ENCODE measurements at places on chromosomes 2 and 18.

DNA sequence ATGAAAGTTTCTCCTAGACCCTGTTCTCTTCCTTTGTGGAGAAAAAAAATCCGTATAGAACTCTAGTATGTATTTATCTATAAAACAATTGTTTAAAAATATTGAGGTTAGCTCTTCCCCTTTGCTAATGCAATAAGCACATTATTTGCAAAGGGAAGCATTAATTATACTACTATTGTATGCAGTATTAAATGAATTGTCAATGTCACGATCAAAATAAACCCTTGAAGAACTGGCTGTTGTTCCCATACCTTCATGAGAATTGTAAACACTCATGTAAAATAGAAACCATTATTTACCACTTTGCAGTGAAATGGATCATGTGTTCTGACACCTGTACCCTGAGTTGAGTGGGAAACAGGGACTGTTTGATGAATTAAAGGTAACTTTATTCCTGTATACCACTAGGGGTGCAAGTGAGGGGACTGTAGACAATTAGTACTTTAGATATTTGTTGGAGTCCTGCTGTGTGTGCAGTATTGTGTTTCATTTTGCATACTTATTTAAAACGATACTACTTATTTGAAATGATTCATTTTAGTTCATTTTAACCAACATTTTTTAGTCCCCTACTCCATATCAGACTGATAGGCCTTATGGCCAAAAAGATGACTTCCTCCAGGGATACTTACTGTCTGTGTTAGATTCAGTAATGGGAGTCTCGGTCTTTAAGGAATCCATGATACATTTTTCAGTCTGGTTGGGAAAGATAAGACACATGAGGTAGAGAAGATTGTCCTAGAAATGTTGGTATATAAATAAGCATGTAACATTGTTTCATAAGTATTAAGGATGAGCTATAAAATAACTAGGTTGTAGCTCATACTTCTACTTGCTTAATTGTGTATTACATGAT lies 7.9 kb downstream of the PKP4 start:
- DNase-seq: no peak

GRCh38 chr2:12714391-12715221 lies 2.1 kb upstream of the TRIB2 start:
- DNase-seq: no peak

- DNase-seq: no peak
Observed at GRCh38 chr18:688323-688722, 24.1 kb downstream of the ENOSF1 start.

DNA sequence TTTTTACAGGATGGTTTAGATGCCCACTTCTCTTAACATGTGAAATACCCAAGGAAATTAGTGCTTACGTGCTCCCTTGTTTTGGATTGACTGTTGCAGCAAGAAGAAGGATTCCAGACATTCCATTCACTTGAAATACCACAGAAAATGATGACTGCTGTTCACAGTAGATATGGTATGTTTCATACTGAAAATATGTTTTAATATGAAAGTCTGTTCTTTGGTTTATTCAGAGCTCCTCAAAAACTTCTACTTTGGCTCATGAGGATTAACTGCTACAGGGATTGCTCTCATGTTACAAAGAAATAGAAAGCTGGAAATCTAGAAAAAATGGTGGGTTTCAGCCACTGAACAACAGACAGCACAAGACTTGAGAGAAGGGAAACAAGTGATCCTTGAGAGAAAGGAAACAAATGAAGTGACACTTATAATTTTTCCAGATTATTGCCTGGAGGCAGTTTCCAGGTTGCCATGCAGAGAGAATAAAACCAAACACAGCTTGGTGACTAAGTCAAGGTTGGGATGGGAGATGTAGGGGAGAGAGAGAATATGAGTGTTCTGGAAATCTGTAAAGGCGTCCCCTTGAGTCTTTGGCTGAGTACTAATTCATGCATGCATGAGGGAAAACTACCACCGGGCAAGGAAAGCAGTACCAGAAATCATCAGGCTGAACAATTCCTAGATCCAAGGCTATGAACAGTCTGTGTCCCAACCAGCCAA lies 348.1 kb downstream of the CLIP4 start:
- no peak for DNase-seq

DNA sequence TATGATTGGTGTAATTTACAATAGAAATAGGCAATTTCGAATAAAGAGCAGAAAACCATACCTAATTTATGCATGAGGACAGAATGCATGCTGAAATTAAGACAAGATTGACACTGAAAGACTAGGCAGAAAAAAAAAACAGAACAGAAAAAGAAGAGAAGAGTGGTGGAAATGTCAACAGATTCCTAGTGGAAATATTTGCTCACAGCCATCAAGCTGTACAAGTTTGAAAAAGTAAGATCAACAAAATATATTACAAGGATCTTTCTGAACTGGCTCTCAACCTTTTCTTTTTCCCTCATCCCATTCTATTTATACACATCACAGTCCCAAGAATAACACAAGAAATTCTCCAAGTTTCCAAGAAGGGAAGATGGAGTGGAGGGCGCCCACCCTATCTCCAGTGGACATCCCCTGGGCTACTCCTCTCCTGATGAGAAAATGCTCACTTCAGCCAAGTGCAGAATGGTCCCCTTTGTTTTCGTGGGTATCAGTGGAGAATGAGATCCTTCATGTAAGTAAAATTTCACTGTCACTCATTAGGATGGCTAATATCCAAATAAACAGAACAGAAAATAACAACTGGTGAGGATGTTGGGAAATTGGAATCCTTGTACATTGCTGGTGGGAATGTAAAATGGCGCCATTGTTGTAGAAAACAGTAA lies 51.0 kb upstream of the ZNF532 start:
- DNase-seq: no peak

DNA sequence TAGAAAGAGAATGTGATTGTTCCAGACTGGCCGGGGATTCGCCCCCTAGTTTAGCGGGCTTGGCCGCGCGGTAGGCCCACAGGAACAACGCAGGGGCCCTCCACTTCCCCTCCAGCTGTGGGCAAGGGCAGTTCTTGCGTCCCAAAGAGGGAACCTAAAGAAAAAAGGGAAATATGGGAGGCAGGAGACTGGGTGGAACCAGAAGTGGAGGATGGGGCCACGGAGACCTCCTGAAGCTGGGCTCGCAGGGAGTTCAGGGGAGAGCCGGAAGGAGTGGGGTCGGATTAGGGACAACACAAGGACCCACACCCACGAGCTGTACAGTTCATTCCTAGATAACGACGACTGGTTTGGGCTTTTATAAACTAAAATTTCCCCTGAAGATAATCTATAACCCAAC lies 18.2 kb downstream of the GNLY start:
- DNase-seq: no peak

DNA sequence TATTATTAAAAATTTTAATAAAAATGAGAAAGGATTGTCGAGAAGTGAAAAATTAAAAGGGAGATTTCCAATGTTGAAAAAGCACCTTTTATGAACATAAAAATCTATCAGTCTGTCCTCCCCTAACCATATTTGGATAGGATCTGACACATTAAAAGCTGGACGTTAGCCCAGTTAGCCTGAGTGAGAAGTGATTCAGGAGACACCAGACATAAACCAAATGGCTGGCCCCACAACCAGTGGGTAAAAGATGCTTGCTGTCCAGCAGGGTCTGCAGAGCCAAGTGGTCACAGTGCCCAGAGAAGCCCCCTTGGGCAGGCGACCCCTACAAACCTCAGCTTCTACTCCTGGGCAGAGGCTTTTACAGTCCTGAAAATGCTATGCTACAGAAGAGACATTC lies 253.8 kb upstream of the LYPD1 start:
- no peak for DNase-seq

GRCh38 chr18:75111760-75112159 lies 97.2 kb downstream of the PTGR3 start:
- DNase-seq: no peak

DNA sequence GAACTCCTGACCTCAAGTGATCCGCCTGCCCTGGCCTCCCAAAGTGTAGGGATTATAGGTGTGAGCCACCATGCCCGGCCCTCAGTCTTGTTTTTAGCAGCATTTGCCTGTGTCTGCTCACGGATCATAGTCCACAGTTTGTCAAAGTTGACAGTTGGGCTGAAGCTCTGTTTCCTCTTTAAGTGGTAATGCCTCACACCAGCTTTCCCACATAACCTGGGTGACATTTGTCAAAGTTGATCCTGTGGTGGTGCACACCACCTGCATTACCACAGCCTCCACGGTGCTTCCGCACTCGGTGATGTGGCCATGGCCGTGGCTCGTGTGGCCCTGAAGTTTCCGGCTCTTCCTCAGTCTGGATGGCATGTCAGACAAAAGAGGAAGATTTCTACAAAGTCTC lies 27.1 kb downstream of the RAB31 start:
- no peak for DNase-seq

DNA sequence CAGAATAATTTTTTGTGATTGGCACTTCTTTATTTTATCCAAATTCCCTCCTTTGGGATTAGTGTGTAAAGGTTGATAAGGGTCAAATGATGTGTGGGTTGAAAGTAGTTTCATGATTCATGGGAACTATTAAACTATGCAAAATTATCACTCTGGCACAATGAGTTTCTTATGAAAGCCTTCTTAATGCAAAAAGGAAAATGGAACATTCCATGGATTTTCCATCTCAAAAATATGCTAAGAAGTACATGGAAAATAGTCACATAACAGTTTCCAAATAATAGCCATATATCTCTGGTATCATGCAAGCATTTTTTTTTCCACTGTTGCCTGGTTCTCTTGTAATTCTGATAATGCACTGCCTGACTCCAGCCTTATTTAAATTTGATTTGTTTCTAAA lies 639.7 kb downstream of the NR4A2 start:
- DNase-seq: no peak

GRCh38 chr18:6591491-6591890 lies 138.0 kb upstream of the ARHGAP28 start:
- no peak for DNase-seq

DNA sequence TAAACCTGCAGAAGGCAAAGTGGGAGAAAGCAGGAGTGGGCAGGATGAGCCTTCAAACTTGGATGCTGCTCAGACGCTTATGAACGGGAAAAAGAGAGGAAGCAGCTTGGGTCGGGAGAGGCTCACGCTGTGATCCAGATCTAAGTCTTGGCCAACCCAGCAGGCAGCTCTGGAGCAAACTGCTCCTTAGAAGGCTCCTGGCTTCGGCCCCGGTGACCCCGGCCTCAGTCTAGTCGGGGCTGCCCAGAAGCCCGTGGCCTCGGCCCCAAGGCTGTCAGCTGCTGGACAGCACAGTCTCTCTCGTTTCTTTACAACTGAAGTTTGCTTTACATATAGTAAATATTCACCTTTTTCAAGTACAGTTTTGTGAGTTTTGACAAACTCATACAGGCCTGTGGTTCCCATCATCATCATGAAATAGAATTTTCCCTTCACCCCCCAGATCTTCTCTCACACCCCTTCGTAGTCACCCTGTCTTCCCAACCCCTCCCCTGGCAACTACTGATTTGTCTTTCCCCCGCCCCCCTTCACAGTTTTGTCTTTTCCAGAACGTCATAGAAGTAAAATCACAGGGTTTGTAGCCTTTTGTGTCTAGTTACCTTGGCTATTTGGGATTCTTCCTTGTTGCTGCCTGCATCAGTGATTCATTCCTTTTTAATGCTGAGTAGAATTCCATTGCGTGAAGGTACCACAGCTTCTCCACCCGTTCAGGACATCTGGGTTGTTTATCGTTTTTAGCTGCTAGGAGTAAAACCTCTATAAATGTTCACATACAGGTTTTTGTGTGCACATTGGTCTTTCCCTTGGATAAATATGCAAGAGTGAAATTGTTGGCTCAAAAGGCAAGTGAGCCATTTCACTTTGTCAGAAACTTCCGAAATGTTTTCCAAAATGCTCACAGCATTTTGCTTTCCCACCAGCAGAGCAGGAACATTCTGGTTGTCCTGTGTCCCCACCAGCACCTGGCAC lies 35.1 kb downstream of the MYO7B start:
- DNase-seq: no peak

DNA sequence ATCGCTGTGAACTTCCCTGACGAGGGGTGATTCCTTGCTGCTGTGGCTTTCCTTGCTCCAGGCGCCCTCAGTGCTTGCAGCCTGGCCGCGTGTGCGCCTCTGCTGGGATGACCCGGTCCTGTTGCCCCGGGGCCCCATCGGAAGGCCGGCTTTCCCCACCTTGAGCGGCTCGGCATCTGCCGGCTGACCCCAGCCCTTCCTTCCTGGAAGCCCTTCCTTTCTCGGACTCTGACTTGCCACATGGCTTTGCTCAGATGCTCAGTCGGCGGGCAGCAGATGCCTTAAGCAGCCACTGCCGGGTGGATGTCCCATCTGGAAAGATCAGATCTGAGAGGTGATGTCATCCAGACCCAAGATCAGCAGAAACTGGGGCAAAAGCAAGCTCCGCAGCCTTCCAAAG lies 100.5 kb upstream of the ODC1 start:
- no peak for DNase-seq

GRCh38 chr2:236169151-236169721 lies 1.1 kb upstream of the GBX2 start:
- no peak for DNase-seq

GRCh38 chr18:53941601-53942338 lies 282.7 kb downstream of the MBD2 start:
- no peak for DNase-seq

DNA sequence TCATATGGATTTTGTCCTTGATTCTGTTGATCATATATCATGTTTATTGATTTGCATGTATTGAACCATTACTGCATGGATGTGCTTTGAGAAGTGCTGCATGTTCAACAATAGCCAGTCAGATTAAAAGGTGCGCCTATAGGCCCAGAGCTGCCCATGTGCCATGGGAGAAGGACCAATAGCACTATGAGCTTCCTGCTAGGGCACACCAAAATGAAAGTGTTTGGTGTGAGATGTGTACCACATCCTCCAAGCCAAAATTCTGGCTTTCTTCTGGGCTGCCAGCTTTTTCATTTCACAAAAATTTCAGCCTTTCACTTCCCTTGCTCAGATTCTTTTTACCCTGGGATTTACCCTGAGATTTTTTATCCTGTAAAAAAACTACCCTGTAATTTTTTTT lies 34.8 kb upstream of the MMADHC start:
- DNase-seq: no peak

- no peak for DNase-seq
Observed at GRCh38 chr18:10320791-10321190, 133.6 kb upstream of the APCDD1 start.

GRCh38 chr2:174490051-174490450 lies 3.2 kb upstream of the GPR155 start:
- no peak for DNase-seq

DNA sequence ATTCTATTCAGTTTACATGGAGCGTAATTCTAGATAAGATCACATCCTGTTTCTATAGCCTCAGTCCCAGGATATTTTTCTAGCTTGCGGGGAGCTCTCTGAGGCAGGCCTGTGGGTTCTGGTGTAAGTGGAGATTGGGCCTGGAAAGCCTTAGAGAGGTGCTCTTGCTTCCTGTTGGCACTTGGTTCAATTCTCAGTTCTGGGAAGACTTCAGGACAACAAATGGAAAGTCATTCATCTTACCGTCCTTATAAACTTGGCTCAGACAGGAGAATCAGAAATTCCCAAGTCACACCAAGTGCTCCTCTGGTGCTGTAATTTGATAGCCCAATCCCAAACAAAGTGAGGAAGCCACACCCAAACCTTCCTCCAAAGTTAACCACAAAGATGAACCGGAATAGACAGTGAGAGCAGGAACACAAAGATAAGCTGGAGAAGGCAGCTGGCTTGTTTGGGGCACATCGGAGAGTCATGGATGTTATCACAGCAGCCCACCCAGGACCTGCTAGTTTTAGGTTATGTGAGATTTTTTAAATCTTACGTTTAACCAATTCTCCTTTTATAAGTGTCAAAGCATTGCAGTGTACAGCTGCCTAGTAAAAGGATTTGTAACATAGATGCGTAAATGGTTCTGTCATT lies 144.3 kb upstream of the MAP3K20 start:
- DNase-seq: no peak
